Placental epithelial cell (primary cell): ENCODE measurements at places on chromosomes 4 and X. TPM values are rescaled to one million over a fixed set of nuclear protein-coding genes. Genes with fewer than 3 reads are reported as not detected.

Gene IGFBP7
- 39.0 and 55.4 TPM in 2 replicates for total RNA-seq

Gene KIF4A
- total RNA-seq = 2.7 and 4.1 TPM in 2 replicates

Gene ZCCHC18
- not detected in 2 replicates for total RNA-seq

Gene TRIM75
- total RNA-seq = not detected in 2 replicates

Gene SPANXB1
- total RNA-seq = not detected in 2 replicates

Gene SYTL4
- 4.7 and 7.1 TPM in 2 replicates for total RNA-seq

Gene SERPINA7
- total RNA-seq = not detected in 2 replicates

Gene ERAS
- not detected in 2 replicates for total RNA-seq

Gene HSFX3
- not detected in 2 replicates for total RNA-seq

Gene EDNRA
- not detected in 2 replicates for total RNA-seq

Gene AR
- total RNA-seq = under 0.01 TPM in 1 of 2 replicates, not detected in the other

Gene BST1
- total RNA-seq = 12.8 and 25.1 TPM in 2 replicates

Gene NAA11
- not detected in 2 replicates for total RNA-seq

Gene TCEAL7
- total RNA-seq = 2.1 and 10.6 TPM in 2 replicates

Gene GJB1
- not detected in 2 replicates for total RNA-seq

Gene TMEM154
- 7.1 and 10.2 TPM in 2 replicates for total RNA-seq
